ENCODE measurements at places on chromosomes 4 and X.

GRCh38 chrX:132491191-132491590 is 2.4 kb upstream of the MBNL3 start:
- DNase-seq: peak; percentile 15

DNA sequence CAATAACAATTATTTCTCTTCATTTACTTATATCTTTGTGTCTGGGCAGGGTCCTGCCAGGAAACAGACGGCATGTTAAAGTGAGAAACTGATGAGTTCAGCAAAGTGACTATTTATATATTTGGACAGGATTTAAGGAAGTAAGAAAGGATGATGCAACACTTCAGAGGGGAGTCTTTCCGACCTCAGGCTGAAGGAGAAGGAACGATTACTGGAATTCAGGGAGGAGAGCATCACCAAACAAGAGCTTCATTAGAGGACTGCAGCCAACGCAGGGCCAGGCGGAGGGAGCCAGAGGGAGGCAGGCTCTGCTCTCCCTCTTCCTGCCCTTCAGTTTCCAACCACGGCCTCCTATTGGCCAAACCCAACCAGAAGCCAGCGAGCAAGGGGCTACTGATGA is 1.5 kb upstream of the TLR7 start:
- no peak for DNase-seq

DNA sequence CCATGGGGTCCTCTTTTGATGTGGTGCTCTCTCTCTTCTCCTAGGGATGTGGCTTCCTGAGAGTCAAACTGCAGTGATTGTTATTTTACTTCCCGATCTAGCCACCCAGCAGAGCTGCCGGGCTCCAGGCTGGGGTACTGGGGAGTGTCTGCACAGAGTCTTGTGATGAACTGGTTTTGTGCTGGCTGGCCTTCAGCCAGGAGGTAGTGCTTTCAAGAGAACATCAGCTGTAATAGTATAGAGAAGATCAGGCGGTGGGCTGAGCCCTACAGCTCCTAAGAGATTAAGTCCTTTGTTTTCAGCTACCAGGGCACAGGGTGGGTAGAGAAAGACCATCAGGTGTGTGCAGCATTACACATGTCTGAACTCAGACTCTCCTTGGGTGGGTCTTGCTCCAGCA is 59.0 kb upstream of the AGTR2 start:
- no peak for DNase-seq

DNA sequence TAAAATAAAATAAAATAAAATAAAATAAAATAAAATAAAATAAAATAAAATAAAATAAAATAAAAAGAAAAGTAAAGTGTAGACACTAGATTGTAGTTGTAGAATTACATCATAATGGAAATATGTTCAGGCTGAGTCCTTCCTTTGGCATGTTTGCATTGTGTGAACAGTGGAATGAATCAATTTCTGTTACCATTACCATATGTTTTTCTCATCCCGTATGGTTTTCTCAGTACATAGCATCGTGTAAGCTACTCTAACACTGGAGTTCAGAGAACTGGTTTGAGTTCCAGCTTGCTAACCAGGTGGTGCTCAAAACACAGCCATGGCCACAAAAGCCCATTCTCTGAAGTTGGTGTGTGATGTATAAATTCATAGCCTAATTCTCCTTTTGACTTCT is 45.9 kb downstream of the USP11 start:
- DNase-seq: no peak

DNA sequence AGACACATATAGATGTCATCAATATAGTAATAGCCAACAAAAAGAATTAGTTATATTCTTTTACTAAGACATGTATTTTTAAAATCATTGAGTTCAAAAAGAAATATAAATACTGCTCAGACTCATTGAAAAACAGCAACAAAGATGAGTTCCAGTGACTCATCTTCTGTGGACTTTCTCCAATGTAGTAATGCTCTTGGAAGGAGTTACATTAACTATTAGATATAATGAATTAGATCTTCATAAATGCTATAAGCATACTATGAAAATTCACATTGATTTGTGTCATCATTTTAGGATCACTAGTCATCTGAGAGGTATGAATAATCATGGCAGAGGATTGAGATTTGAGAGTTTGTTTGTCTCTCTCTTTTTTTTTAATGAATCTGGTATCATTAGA is 547.8 kb upstream of the PCDH7 start:
- DNase-seq: no peak

DNA sequence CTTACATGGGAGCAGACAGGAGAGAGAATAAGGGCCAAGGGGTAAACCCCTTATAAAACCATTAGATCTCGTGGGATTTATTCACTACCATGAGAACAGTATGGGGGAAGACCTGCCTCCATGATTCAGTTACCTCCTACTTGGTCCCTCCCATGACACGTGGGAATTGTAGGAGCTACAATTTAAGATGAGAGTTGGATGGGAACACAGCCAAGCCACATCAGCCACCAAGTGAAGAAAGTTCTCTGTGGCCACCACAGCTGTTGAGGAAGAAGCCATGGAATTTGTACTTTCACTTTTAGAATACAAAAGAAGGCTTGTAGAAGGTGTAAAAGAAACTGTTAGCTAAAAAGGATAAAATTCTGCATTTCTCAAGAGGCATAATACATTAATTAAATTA is 67.0 kb upstream of the CXorf51A start:
- no peak for DNase-seq

GRCh38 chr4:42510225-42510624 is 112.9 kb downstream of the SHISA3 start:
- no peak for DNase-seq

DNA sequence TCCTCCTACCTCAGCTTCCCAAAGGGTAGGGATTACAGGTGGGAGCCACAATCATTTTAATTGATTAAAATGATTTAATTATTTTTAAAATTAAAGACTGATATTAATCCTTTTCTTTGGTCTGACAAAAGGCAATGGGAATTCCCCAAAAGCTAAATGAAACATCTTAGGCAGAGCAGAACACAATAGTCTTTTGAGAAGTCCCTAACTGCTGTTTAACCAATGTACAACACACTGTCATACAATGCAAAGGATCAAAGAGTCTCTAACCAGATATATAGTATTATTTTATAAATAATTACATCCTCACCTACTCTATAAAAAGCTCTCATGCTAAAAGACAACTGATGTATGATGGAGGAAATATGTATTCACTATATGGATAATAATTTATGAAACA is 47.0 kb downstream of the THAP9 start:
- DNase-seq: no peak

GRCh38 chr4:158201876-158202275 is 8.4 kb upstream of the TMEM144 start:
- DNase-seq: no peak

DNA sequence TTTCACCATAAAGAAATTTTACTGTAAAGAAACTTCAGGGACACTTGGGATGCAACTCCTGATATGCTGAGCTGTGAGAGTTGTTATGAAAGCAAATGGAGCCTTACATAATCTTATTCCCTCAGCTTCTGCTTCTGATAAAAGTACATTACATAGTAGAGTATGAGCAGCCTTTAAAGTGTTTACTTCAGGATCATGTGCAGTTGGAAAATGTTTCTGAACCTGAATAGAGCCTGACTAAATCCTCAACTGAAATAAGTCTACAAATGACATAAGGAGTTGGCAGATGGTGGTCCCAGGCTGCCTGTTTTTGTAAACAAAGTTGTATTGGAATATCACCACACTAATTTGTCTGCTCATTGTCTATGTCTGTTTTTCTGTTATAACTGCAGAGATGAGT is 19.3 kb downstream of the RASSF6 start:
- no peak for DNase-seq

DNA sequence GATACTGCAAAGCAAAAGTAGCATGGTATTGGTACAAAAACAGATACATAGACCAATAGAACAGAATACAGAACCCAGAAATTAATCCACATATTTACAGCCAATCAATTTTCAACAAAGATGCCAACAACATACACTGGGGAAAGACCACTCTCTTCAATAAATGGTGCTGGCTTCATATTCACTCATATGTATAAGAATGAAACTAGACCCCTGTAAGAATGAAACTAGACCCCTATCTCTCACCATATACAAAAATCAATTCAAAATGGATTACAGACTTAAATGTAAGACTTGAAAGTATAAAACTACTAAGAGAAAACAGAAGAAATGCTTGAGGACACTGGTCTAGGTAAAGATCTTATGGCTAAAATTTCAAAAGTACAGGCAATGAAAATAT is 19.3 kb downstream of the TLR6 start:
- no peak for DNase-seq

GRCh38 chr4:5081441-5081999 is 30.2 kb downstream of the STK32B start:
- no peak for DNase-seq

GRCh38 chrX:69919749-69920148 is 130.0 kb downstream of the AWAT2 start:
- DNase-seq: no peak

GRCh38 chr4:16417198-16417597 is 190.9 kb upstream of the TAPT1 start:
- DNase-seq: no peak

- no peak for DNase-seq
Measured at GRCh38 chr4:182923796-182924340, 6.7 kb upstream of the DCTD start.

DNA sequence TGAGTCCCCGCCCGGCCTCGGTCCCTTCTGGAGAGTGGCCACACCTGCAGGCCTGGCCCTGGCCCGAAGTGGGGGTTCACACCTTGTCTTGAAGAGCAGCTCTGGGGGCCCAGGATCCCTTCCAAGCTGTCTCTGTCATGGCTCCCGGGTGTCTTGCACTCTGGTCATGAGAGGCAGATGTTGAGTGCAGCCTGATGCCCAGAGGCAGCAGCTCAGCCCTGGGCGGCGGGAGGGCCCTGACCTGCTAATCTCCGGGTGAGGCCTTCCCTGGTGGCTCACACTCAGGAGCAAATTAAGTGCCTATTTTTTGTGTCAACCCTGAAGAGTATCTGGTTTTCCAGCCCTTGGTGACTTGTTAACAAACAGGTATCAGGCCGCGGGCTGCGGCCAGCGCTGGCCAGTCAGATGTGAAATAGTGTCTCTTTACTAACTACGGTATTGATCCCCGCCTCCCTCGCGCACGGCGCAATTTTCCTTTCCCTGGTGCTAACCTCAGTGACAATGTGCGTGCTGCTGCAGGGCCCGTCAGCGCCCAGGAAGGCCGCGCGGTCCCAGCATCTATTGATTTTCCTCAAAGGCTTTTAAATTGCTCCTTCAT is 24.2 kb downstream of the NKX1-1 start:
- DNase-seq: no peak

DNA sequence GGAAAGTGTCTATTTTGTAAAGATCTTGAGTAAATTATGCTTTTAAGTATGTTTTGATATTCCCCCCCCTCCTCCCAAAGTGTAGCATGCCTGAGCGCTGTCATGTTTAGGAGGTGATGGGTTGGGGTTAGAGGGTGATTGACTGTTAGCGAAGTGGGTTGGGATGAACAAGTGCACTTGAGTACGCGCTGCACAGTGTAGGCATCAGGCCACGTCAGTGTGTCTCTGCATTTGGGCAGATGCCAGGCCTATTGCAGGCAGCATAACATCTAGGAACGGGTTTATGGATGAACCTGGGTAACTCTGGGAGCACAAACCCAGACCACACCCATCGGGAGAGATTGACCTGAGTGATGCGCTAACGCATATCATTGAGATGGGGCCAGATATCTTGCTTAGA is 111.2 kb downstream of the TBL1X start:
- no peak for DNase-seq

DNA sequence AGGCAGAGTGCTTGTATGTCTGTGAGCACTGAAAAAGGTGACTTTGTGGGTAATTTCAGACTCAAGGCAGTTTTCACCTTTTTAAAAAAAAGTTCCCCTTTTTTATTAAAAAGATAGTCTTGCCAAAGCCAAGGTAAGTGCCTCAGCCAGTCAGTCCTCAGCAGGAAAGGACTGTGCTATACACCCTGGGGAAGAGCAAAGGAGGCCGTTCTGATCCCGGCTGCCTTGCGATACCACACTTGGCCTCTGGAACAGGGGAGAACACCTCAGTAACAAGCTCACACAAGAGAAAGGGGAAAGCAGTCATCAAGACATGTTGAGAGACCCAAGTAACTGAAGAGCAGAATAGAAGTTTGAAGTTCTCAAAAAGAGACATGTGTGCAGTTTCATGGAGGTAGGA is 541.7 kb downstream of the BCOR start:
- no peak for DNase-seq

DNA sequence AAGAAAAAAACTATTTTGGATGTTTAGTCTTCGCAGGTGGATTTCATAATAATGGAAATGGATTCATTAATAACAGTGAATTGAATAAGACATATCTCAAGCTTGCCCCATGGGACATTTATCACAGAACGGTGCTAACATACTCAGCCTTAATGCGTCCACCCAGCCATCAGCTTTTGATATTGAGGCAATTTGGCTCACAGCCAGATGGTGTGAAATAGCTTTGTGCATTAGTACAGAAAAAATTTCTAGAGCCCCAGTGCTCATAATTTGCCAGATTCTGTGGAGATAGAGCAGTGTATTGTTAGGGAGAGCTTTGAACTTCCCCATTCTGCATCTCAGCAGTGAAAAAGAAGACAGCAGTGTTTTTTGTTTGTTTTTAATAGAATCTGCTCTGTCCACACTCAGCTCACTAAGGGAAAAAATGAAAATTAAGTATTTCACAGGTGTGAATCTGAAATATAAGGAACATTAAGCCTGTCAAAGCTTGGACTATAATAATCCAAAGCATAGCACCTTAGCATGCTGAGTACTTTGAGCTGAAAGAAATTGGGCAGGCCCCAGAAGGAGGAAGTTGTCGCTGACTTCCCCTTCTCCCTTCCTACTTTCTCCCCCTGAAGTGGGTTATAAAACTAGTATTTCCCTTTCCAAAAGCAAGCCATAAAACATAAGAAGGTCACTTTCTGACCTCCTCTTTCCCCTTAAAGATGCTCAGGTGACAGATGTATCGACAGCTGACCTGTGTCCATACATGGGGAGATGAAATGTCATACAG is 295.8 kb downstream of the MAGEB5 start:
- DNase-seq: no peak

DNA sequence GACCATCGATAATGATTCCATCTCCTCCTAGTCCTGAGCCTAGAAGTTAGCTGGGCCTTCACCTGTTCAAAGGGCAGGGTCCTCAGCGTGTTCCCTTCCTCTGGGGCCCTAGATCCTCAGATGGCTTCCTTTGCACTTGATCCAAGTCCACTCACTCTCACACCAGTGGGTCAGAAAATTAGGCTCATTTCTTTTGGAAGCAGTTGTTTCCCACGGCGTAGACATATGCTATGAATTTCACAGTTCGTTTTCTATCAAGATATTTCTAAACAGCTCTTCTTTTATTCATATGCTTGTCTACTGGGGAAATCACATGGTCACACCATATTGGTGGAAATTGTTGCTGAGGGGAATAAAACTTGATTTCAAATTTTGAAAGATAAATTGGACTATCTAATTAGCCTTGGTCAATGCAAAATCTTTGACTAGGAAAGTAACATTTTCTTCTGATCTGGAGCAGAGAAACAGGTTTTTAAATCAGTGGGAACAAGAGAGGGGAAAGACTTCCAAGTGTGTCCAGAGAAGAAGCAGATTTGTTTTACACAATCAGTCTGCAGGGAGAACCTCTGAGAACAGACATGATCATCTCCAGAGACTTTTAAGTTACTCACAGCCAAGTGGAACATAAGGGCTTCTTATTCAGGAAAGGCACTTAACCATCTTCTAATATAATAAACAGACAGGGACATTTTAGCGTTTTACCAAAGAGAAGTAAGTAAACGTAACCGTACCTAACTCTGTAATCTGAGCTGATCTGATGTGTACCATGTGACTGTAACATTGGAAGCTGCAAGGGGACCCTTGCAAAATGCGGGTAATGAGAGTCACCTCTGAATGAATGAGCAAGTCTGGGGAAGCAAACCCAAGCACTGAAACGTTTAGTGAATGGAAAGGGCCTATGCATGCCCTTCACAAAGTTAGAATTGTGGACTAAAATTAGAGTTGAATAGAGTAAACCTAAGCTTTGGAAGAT is 455.7 kb upstream of the FAT1 start:
- no peak for DNase-seq

Data from NCI-H1092 (cell line).